ENCODE measurements at places on chromosomes 4 and X.

DNA sequence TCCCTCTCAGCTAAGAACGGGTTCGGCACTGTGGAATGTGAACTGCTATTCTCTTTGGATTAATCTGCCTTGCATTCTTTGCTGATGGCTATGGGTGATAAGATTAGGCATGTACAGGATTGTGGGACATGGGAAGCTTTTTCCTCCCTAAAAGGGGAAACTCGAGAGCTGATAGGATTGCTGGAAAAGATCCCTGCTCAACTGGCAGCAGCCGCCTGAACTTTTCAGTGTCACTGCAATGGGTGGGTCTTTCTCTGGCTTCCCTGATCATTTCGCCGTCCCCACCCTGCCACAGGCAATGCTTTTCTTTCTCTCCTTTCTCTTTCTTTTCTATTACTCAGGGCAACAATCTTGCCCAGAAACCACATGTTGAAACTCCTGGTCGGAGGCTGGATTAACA lies 20.5 kb downstream of the PAGE2 start:
- DNase-seq = no peak

DNA sequence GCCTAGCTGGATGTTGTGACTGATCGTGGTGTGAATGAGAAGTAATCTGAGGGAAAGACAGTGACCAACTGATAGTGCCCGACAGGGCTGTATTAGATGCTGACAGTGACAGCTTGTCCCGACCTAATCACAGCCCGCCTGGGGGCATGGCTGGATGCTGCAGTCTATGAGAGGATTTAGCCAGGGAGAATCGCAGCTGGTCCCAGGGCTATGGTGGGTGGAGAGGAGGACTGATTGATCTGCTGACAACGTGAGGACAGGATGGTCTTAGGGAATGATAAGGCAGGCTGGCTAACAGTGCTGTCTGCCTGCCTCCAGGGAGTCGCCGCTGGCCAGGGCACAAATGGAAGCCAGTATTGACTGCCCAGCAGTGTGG lies 621 bp upstream of the SUV39H1 start:
- no peak for DNase-seq

- no peak for DNase-seq
Measured at GRCh38 chr4:24453951-24454350, 130.4 kb downstream of the DHX15 start.

GRCh38 chr4:11597506-11597905 lies 168.8 kb upstream of the HS3ST1 start:
- no peak for DNase-seq

DNA sequence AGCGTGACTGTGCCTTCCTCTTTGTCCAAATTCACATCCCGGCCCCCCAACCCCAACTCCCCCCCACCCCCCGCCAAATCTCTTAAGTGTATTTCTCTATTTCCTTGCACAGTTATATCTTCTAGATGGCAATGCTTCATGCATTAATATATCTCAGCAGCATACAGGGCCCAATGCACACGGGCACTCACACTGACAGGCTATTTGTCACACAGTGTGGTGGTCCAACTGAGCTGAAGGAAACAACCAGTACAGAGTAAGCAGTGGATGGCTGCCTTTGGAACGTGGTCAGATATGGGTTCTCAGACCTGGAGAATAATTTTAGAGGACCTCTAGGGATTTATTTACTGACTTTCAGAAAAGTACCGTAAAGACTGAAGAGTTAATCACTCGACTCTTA lies 681 bp downstream of the EXOC1 start:
- no peak for DNase-seq

DNA sequence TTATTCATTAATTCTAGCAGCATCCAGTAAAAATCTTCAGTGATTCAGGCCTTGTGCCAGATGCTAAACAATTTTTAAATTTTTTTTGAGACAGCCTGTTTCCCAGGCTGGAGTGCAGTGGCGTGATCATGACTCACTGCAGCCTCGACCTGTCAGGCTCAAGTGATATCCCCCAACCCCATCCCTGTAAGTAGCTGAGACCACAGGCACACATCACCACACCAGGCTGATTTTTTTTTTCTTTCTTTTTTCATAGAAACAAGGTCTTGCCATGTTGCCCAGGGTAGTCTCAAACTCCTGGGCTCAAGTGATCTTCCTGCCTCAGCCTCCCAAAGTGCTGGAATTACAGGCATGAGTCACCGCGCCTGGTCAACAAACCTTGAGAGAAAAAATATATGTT lies 705.5 kb downstream of the ARAP2 start:
- DNase-seq = no peak

DNA sequence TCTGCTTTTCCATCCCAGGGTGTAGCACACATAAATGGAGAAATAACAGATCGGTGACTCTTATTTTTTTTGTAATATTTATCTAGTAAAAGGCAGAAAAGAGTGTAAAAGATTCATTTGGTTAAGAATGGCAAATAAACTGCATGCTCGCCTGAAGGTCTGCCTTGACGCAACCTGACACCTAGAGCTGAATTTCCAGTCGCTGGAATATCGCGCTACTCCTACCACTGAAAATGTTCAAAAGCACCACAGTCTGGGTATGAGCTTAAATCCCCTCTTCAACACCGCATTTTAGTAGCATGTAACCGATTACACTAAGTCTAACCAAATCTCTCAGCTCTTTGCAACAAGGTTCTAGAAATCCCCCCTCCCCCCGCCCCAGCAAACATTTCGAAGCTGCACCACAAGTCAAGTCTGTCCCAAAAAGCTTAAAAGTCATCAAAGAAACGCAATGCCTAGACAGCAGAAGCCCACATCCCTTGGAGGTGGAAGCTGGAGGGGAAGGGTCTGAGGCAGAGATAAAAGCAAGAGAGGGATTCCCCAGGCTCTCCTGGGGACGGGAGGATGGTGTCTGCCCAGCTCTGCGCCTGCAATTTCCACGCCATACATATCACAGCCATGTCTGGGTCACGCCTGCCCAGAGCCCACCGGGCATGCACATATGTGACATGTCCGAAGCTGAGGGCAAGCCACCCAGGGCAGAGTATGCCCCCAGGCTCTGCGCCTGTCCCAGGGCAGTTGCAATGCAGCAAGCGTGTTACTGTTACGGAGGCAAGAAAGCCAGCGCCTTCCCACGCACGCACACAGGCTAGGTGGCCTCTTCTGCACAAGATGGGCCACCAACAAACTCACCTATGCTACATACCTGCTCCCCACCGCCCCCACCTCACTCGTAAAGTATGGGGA lies 1.4 kb downstream of the FGF13 start:
- peak; percentile 20 for DNase-seq

GRCh38 chr4:78629991-78630541 lies 78.5 kb downstream of the ANXA3 start:
- no peak for DNase-seq

GRCh38 chrX:51182545-51182944 lies 150.1 kb upstream of the NUDT10 start:
- no peak for DNase-seq

DNA sequence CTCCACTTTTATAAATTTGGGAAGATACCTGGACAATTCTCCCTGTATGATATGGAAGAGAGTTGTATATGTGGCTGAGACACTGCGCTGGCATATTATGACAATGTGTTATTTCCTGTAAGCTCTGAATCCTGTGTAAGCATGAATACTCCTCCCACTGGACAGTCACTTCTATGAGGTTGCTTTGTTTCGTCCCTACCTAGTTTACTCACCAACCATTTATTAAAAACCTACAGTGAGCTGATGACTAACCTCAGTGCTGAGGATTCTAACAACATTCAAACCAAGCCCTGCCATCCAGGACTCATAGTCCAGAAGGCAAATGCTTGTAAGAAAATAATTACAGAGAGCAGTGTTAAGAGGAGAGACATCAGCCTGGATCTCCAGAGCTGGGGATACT lies 1632.9 kb upstream of the TENM3 start:
- DNase-seq = no peak

DNA sequence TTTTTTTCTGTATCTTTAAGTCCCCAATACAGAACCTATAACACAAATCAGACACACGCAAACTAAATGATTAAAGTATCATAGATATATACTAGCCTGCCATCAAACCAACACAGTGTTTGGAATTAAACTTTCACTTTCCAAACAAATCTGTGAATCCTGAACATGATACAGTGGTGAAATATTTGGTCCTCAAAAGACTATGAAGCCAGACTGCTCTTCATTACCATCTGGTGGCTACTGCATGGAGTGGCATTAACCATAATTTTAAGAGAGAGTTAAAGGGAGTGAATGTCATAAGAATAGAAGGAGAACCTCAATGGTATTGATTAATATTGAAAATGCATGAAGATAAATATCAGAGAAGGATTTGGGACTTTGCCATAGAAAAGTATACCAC lies 9.2 kb upstream of the GABRA4 start:
- no peak for DNase-seq

DNA sequence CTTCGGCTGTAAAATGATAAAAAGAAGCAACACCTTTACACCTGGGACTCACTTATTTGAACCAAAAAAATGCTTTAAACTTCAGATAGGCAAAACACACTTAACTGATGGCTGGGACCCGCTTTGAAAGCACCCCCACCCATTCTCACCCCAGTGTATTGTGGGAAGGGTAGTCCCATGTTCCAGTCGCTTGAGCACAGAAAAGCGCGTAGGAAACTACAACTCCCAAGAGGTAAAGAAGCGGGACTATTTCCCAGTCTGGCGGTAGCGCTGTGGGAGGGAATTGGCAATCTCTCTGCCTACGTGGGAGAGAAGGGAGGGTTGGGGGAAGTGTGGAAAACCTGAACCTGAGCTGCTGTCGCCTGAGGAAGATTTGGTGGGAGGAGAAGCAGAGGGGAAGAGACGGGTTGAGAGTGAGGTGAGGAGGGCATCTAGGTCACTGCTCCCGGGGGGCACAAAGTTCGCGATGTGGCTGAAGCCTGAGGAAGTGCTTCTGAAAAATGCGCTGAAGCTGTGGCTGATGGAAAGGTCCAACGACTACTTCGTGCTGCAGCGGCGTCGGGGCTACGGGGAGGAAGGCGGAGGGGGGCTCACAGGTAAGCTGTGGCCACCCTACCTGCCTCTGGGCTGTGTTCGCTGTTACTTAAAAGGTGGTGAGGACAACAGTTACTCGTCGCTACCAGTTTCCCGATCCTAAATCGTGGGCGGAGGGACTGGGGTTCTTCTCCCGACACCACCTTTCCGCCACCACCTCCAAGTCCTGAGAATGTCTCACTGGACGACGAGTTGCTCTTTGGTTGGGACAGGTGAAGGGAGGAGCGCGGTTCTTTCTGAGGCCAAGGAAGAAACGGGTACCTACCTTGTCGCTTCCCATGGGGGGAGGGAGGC lies at the start of gene TBC1D8B:
TSS of gene TBC1D8B (plus strand) at position 286 of the 888 bp plus-strand sequence. CDS start at position 467, 181 bp downstream.
- peak; percentile 50 for DNase-seq

DNA sequence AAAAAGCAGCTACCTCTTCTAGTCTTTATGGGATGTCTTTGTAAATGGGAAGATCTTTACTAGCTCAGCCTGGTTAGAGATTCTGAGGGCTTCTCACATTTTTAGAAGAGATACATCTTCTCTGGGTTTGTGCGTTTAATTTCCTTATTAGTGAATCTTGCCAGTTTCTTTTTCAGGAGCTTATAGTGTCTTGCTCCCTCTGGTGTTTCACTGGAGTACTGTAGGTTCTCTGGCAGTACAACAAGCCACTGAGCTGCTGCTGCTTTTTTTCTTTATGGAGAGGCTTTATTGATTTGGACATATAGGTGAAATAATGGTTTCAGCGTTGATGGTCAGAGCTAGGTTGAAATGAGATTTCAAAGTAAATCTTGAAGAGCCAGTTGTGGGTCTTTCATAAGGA lies 82.9 kb downstream of the LAS1L start:
- DNase-seq = no peak

DNA sequence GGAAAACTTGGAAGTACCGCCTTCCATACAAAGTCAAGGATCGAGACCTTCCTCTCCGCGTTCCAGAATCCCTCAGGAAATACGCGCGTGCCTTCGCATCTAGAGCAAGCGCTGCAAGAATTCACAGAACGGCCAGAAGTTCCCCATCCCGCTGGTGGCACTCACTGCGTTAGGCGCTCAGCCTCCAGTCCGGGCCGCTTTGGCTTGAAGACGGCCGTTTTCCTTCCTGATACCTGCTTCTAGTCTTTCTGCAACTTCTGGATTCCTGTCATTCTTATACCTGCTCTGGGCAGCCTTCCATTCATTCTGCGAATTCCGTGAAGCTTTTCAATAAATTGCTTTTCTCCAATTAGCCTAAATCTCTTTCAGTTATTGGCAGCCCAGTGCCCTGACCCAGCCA lies 896.4 kb downstream of the TRIML1 start:
- DNase-seq = no peak

GRCh38 chrX:29862126-29862677 lies 353.2 kb upstream of the MAGEB2 start:
- DNase-seq = no peak

DNA sequence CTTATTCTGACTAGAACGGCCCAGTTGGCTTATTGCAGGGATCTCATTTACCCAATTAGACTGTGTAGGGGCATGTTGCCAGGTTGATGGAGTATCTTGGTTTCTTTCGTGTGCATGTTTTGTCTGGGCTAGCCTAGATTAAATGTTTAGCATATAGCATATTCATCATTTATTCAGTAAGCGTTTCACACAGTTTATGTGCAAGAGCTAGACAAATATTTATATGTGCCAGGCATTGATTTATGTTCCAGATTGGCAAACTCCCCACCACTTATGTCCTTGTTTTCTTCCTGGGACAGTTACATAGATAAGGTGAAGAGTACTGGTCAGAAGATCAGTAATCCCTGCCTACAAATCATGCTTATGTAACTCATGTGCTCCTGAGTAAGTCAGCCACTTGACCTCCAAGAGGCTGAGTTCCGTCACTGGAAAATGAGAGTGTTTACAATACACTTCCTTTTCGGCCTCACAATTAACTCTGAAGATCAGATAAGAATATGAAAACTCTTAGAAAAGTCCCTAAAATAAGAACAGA lies 57.2 kb downstream of the RUFY3 start:
- no peak for DNase-seq

GRCh38 chr4:1981251-1982058 lies 27.3 kb downstream of the NELFA start:
- DNase-seq = peak; percentile 54

DNA sequence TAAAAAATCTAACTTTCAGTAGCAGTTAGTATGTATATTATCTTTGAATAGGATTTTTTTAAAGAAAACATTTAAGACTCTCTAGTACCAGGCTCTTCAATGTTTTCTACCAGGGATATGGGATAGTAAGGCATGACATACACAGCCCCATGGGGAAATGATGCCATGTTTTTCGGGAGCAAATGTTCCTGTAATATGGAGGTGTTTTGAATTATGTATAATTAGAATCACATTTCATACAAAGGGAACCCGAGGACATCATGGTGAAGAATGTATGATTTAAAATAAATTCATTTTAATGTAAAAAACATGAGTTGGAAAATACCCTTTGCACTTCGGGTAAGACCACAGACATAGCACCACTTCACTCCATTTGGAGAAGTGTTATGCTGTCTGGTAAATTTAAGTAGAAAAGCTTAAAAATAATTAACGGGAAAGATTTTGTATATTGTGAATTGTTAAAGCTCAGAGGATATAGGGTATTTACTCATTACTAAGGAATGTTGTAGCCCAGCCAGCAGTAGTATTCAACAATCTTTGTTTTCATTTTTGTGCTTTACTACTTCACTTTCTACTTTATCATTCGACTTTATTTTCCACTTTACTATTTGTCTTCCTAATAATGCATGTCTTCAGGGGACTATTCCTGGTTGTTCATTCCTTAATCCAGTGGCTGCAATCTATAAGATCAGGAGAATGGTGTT lies 2050.7 kb downstream of the ARAP2 start:
- no peak for DNase-seq

- no peak for DNase-seq
Measured at GRCh38 chrX:24874604-24875247, 141.0 kb downstream of the ARX start.

- no peak for DNase-seq
Measured at GRCh38 chr4:52076731-52077130, 25.6 kb downstream of the SPATA18 start.
